NCI-H2029 (cell line): ENCODE measurements at places on chromosomes 12 and 14.
A peak's percentile ranks its signal among the peaks of the same experiment; 100 is the strongest.

- peak; percentile 87 for DNase-seq
Observed at GRCh38 chr12:3179731-3180130, 102.6 kb downstream of the TSPAN9 start.

- peak; percentile 20 for DNase-seq
Observed at GRCh38 chr12:66115071-66115600, 15.4 kb downstream of the LLPH start.

DNA sequence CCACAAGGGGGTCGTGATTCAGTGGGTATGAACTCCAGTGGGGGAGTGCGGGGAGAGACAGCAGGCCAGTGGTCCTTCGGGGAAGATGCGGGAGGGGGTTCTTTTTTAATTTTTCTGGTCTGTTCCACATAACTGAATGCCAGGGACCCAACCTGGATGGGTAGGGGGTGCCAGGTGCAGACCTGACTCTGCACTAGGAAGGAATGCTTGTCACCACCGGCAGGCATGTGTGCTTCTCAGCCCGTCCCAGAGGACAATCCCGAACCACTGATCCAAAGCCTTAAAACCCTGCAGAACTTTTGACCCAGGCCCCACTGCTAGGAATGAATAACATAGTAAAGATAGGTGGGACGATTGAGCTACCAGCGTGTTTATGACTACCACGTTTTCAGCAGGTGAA, 72.0 kb downstream of the DIO3 start:
- no peak for DNase-seq

DNA sequence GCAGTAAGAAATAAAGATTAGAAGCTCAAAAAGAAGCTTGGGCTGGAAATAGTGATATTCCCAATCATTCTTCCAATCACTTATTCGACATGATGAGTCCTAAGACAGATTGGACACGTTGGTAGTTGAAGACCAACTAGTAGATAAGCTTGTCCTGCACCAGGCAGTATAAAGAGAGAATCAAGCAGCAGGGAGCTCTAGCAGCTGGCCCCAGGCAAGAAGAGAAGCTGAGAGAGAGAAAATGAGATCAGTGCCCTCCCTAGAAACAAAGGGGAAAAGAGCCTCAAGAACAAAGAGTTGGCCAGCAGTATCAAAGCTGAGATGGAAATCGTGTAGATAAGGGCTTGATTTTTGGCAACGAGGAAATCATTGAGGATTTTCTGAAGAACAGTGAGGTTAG, 20.6 kb downstream of the RASSF8 start:
- no peak for DNase-seq

DNA sequence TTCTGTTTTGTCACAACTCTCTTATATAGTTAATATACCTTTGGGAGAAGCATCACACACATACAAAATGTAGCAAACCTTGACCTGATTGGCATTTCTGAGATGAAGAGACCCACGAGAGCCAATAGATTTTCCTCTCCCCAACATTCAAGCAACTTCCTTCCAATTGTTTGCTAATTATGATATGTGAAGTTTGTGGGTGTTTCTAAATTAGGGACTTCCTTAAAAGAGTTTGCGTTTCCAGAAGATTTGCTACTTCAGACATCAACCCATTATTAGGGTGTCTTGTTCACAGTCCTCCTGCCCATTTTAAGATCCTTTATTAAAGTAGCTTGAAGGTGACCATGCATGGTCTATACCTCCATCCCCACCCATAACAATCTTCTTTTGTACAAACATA, 9.4 kb downstream of the AICDA start:
- DNase-seq: no peak

DNA sequence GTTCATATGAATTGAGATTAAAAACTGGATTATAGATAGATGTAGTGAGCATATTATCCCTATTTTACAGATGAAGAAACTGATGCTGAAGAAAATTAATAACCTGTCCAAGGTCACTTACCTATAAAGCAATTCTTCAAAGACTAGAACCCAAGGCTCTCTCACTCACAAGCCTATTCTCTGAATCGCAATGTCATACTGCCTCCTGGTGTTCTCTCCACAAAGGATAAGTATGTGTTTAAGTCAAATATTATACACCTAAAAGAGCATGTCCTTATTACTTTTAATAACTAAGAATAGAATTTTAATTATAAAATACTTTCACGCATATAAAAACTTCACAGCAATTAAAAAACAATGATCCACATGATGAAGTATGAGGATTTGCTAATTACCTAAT, 721.3 kb upstream of the USP15 start:
- no peak for DNase-seq

- DNase-seq: no peak
Observed at GRCh38 chr12:89129167-89129870, 223.0 kb downstream of the DUSP6 start.
